ENCODE measurements at places on chromosomes 16 and 17.

DNA sequence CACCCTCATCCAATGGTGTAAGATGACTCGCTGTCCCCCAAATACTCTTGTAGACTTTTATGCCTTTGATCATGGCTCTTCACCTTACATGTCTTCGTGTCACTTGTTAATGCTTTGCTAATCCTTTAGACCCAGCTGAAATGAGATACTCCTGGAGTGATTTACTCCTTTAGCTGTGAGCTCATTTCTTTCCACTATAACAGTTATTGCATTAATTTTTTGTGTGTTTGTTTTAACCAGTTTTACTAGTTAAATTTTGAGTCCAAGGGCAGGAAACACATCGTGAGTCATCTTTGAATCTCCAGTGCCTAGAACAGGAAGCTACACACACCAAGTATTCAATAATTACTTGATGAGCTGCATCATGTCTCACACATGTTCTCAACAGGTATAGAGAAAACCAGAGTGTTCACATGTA lies 6.5 kb upstream of the CTCF start:
- DNase-seq = no peak

DNA sequence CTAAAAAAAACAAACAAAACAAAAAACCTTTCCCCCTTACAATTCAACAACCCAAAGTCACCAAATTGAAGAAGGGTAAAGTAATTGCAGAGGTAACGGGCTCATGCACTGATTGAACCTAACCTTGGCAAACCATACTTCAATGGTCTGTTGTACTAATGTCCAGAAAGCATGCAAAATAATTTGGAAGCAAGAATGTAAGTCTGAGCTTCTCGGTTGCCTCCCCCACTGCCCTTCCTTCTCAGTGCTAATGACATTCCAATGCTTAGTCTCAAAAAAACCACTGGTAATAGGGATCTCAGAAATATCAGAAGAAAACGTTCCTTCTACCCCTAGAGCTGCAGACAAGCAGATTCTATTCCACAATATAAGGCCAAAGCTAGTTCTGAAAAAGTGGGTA lies 15.8 kb downstream of the KRABD2 start:
- DNase-seq = no peak

DNA sequence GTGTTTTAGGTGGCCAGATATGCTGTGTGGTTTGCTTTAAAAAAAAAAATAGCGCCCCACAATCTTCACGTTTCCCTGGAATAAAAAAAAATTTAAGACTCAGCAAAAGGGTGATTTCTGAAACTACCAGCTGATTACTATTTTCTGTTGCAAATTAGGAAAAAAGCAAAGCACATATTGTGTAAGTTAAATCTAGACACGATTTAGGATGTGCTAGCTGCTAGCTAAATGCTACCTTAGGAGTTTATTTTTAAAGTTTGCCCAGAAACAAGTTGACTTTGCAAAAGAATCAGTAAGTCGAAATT lies 944 bp upstream of the MARF1 start:
- DNase-seq = no peak

- no peak for DNase-seq
Measured at GRCh38 chr17:179781-180380, 1.6 kb downstream of the DOC2B start.

- DNase-seq = no peak
Measured at GRCh38 chr16:87929986-87930385, 6.3 kb downstream of the CA5A start.

DNA sequence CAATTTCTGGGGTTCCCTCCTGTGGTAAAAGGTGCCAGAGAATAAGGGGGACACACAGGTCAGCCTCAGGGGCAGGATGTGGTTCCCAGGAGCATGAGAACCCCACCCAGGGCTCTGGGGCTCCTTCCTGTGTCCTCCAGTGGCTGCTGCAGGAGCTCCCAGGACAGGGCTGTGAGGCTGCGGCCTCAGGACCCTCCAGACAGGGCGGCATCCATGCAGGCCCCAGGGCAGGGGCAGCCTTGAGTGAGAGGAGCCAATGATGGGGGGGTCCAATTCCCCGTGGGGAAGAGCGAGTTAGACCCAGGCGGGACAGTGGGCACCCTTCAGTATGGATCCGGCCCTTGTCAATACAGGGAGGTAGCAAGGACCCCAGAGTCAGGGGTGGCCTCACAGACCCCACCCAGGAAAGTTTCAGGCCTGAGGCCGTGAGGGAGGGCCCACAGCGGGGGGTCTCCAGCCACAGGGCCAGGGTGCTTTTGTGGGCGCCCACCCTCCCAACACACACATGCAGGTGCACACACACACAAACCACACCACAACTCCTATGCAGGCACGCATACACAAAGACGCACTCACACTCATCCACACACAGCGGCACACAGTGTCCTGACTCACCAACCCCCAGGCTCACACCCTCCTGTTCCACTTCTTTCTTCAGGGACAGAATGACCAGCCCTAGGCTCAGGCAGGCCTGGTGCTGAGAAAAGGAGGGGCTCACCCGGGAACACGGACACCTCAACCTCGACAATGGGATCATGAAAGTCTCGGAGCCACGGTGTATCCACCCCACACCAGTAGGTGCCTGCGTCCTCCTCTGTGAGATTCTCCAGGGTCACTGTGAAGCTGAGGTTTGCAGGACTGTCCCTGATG lies 1.8 kb downstream of the CD300C start:
- DNase-seq = no peak
